ENCODE measurements at places on chromosomes 6 and 20.
A peak's percentile ranks its signal among the peaks of the same experiment; 100 is the strongest.

- DNase-seq, result no peak
Observed at GRCh38 chr6:125944434-125944816, 12.1 kb upstream of the HINT3 start.

- DNase-seq, result no peak
Observed at GRCh38 chr6:51842804-51843378, 244.5 kb downstream of the PKHD1 start.

GRCh38 chr20:36308353-36308752, 2.2 kb downstream of the DLGAP4 start:
- no peak for DNase-seq

GRCh38 chr6:19279273-19279684, 557.9 kb upstream of the ID4 start:
- no peak for DNase-seq

DNA sequence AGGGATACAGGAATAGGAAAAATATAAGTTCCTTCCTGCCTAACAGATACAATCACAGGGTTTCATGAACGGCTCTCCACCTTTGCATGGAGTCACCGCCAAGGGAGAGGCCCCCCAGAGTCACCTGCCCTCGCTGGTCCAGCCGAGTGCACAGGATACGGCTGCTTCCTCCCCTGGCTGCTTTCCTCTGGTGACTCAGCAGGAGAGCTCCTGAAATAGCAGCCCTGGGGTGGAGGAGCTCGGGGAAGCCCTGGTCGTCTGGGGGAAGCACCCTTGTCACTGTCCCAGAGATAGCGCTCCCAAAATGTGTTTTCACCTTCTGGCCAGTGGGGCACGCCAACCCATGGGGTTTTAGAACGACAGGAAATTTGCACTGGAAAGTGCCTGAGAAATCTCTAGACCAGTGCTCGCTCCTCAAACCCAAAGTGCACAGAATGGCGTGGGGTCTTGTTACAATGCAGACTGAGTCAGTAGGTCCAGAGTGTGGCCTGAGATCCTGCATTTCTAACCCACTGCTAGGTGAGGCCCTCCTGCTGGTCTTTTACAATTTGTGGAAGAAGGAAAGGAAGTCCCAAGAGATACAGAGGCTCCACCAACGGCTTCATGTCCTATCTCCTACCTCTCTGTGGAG, 35.9 kb upstream of the FAM50B start:
- no peak for DNase-seq

- DNase-seq, result no peak
Observed at GRCh38 chr20:61433816-61434215, 181.8 kb downstream of the CDH4 start.

DNA sequence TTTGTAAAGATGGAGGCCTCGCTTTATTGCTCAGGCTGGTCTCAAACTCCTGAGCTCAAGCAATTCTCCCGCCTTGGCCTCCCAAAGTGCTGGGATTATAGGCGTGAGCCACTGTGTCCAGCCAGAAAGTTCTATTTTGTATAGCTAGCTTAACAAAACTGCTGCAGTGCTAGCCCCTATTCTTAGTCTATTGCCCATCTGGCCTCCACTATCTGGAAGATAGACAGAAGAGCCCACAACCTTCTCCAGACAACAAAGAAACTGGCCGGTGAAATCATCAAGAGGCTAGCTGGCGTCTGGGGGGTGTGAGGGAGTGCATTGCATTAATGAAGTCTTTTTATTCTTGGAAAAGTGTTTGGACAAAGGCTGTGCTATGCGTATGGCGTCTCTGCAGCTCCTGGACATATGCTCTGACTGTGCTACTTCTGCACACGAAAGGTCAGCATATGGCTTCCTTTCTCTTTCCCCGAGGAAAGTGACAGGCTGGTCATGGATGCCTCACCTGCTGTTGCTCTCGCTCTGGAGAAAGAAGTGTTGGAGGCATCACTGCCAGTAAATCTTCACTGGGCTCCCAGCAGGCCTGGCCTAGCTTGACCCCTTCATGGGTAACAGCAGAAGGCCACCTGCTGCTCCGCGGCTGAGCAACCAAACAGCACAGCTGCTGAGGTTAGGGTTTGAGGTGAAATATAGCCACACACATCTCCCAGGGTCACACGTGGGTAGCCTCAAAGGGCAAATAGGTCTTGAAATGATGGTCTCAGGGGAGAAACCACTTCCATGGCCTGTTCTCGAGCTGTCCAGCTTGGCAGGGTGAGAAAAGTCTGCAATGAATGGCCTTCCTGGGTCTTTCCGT, 95.1 kb upstream of the IYD start:
- DNase-seq, result no peak

DNA sequence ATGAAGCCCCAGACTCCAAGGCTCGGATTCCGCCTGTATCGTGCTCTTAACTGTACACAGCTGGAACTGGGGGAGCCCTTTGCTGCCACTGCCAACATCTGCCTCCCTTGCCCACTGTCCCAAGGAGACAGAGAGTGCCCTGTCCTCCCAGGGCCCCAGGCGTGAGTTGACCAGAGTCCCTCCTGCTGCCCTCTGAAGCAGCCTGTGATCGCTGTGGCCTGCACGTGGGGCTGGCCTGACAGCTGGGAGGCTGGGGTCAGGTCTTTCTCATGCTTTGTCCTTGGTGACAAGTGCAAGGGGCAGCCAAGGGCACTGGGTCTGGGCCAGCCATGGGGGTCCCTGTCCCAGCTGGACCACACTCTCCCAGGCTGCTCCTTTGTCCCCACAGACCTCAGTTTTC, 44.3 kb downstream of the KIAA1755 start:
- no peak for DNase-seq

DNA sequence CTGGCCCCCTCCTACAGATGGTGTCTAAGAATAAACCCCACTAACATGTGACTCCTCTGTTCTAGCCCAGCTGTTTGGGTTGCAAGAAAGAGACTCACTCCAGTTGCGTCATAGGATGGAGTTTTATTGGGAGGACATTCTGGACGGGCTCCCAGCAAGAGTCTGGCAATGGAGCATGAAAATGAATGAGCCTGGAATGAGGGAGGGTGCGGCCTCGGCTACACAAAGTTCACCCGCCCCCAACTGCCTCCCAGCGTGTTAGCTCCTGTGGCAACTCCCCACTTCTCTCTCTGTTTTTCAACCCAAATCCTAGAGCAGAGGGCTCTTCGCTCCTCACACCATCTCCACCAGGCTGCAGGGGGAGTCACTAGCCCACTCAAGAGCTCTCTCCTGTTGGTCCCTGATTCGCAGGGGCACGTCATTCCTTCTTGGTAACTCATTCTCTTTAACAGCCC, 5.1 kb upstream of the ADAM33 start:
- DNase-seq, result peak; percentile 82

GRCh38 chr6:108453601-108454185, 107.0 kb upstream of the FOXO3 start:
- DNase-seq, result peak; percentile 11

DNA sequence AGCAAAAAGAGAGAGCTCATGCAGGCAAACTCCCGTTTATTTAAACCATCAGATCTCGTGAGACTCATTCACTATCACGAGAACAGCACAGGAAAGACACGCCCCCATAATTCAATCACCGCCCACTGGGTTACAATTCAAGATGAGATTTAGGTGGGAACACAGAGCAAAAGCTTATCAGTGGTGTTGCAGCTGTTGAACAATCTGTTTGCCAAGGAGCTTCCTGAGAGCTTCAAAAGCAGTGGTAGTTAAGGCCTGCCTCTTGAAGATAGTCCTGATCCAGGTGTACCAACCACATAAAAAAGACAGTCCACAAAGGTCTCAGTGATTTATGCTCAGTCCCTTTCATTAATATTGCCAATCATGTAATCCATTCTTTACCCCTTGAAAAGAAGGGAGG, 269.4 kb upstream of the IRAK1BP1 start:
- no peak for DNase-seq

GRCh38 chr20:10466325-10466724, 31.2 kb downstream of the SLX4IP start:
- no peak for DNase-seq

- DNase-seq, result no peak
Observed at GRCh38 chr6:125423047-125423446, 121.3 kb upstream of the HDDC2 start.

- DNase-seq, result no peak
Observed at GRCh38 chr20:542777-543368, 717 bp downstream of the CSNK2A1 start.

DNA sequence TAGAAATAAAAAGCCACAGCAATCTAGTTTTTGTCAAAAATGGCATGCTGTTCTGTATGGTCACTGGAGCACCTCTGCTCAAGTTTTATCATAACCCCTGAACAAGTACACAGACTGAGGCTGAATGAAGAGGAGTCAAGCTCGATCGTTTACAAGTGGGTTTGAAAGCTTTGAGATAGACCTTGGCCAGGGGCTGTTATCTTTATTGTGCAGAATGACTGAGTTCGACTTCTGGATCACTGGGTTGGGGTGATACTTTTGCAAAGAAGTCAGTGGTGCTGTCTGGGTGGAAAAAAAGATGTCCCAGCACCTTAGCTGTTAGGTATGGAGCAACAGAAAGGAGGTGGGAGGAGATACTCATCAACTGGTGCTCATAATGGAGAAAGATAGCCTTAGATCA, 446.0 kb downstream of the HACE1 start:
- DNase-seq, result no peak

- DNase-seq, result no peak
Observed at GRCh38 chr6:115830895-115831294, 229.8 kb downstream of the FRK start.

DNA sequence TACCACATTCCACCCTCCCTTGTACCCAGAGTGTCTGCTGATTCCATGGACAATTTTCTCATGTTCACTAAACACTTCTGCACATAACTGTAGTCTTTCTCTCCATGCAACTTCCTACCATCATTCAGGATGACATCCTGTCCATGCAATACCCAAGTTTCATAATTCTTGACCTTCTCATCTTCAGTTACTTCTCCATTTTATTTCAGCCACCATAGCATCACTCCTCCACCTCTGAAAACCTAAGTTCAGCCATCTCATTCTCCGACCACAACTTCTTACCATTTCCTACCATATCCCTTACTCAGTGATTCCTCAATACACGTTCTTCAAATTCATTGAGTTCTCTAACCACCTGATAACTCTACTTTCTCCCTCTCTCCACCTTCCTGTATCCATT, 216.5 kb upstream of the TENT5A start:
- no peak for DNase-seq

DNA sequence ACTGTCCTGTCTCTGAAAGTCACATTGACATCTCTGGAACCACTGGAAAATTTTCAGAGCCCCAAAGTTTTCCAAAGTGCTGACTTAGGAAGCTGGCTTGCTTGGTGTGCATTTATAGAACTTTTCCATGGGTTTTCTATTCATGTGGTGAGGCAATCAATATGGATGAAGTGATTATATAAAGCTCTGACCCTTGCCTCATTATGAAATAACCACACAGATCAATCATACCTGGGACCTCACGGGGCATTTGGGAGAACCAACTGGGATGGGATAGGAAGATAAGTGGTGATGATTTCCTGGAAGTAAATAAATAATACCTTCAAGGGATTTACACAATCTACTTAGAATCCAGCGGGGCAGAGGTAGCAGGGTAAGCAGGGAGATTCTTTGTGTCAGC, 22.9 kb upstream of the SIM1 start:
- DNase-seq, result no peak

- DNase-seq, result no peak
Observed at GRCh38 chr6:118277631-118278030, 270.5 kb upstream of the PLN start.

DNA sequence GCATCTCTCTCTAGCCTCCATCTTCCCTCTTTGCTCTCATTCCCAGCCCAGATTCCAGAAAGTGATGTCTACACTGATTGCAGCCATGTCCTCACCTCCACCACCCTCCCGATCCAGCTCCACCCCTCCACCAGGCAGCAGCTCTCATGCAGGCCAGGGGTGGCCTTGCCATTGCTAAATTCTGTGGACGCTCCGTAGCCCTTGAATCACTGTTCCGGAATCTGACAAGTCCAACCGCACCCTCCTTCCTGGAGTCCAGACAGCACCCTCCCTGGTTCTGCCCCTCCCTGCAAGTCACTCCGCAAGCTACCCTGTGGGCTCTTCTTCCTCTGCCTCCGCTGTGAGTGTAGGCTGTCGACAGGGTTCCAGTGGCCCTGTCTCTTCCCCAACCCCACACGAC, 26.2 kb downstream of the TNXB start:
- DNase-seq, result no peak

DNA sequence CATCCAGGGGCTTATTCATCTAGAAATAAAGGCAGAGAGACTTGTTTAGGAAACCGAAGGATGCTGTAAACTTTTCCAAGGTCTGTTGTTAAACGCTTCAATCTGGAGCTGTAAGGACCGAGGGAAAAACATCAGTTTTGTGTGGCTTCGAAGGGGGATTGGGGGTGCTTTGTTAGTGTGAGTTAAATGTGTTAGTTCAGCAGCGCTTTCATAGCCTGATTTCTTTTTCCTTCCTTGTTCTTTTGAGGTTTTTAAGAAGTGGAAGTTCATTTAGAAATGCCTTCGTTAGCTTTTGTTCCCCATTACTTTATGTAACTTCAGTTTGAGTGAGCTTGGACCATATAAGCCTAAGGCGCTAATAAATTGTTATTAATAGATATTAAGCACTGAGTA, 1.5 kb downstream of the ANKS1A start:
- DNase-seq, result no peak

GRCh38 chr6:156686301-156686994, 90.7 kb upstream of the ARID1B start:
- DNase-seq, result no peak

- DNase-seq, result no peak
Observed at GRCh38 chr6:2477666-2478065, 232.3 kb upstream of the GMDS start.

- DNase-seq, result no peak
Observed at GRCh38 chr20:36085686-36086267, 68.8 kb upstream of the EPB41L1 start.

DNA sequence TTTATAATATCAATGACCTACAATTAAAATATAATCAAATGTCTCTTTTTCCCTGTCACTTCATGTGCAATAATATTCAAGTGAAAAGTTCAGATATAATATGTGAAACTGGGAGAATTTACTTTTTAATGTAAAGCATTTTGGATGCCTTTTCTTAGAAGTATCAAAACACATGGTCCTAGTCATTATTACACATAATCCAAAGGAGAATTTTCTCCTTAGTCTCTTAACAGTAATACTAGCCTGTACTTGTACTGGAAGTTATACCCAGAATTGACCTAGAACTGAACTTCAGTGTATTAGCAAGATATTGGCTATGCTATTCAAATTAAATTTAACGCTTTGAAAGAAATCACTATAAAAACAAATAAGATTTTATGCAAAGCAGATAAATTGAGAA, 842.6 kb upstream of the MANEA start:
- DNase-seq, result no peak

GRCh38 chr6:156009656-156010055, 554.0 kb upstream of the NOX3 start:
- no peak for DNase-seq

- no peak for DNase-seq
Observed at GRCh38 chr6:45212976-45213375, 115.2 kb upstream of the RUNX2 start.

GRCh38 chr6:112560651-112561050, 213.5 kb downstream of the RFPL4B start:
- DNase-seq, result no peak

GRCh38 chr20:25320035-25320800, 70.4 kb downstream of the ABHD12 start:
- DNase-seq, result no peak

- no peak for DNase-seq
Observed at GRCh38 chr6:140437619-140438345, 1063.3 kb upstream of the CITED2 start.

- DNase-seq, result no peak
Observed at GRCh38 chr6:141736104-141736503, 396.6 kb upstream of the GJE1 start.
